Activated naive CD4-positive, alpha-beta T cell treated with anti-CD3 and anti-CD28 coated beads for 36 hours (primary cell): ENCODE measurements at places on chromosomes 3 and 15. TPM values are rescaled to one million over a fixed set of nuclear protein-coding genes. Genes with fewer than 3 reads are reported as not detected.

DNA sequence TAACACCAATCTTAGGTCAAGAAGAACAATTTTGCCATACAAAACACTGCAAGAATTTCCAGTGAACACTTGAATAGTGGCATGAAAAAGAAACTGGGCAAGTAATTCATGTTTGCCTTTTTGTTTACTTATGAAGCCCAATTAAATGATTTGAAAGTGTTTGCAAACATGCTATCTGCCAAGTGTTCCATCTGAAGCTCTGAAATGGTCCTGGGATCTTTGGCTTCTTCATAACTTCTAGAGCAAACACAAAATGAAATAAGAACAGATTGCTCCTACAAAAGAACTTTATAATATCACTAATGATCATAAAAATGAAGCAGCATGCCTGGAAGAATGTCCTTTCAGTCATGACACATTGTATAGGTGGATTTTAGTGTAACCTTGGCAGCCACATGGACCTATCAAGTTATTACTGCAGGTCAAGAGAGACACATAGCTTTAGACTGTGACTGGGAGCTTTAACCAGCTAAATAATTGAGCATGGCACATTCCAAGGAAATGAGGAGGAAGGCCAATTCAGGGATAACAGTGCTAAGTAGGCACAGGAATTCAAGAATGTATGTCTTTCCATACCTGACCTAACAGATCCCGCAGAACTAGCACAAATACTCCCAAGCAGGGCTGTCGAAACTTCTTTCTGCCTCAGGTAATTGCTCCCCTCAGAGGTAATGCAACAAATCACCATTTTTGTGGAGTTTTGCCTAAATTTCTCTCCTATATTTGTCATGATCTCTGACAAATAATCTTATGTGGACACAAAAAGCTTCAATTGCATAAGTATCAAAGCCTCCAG, 144.6 kb downstream of the DUT start:
- no peaks in the 10 kb centered on the region for H3K36me3 ChIP-seq
- no peak overlapping the region for H3K27ac ChIP-seq
- no peaks in the 10 kb centered on the region for H3K27me3 ChIP-seq
- no peak overlapping the region for H3K4me3 ChIP-seq

DNA sequence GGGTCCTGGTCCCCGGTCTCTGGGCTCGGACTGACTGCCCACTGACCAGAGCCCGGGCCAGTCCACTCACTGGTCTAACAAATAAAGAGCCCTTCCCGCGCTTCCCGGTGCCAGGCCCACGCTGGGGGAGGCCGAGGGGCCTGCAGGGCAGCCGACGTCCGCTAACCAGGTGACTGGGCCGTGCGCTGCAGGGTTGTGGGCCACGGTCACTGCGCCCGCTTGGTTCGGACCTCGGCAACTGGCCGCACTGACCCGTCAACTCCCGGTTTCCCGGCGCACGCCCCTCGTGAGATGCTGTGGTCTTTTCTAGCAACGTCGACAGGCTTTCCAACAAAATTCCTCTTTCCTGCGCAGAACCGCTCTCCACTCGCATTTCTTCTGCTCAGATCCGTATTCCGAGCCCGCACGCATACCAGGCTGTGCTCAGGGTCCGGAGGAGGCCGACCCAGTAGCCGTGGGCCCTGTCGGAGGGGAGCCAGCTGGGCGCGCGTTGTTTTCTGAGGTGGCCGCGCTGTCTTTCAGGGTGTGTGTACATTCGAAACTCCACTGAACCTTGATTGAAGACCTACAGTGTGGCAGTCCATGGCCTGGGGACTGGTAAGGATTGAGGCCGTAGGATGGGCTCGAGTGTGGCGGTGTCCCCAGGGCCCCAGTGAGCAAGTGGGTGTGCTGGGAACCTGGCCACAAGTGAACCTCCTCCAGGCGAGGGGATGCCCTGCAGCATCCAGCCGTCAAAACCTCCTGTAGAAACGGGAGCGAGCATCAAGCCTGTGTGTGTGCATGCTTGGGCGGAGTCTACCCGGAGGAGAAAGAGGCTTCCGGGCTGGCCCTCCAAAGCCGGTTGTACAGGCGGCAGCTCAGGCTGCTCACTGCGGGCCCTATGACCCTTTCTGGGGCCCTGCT, 875 bp upstream of the NT5DC2 start:
- peaks cover 36% of the 10 kb centered on the region for H3K4me1 ChIP-seq
- no peaks in the 10 kb centered on the region for H3K27me3 ChIP-seq
- H3K36me3 ChIP-seq: peaks cover 16% of the 10 kb centered on the region
- no peak overlapping the region for H3K27ac ChIP-seq

GJD2 gene
- total RNA-seq: not detected

DNA sequence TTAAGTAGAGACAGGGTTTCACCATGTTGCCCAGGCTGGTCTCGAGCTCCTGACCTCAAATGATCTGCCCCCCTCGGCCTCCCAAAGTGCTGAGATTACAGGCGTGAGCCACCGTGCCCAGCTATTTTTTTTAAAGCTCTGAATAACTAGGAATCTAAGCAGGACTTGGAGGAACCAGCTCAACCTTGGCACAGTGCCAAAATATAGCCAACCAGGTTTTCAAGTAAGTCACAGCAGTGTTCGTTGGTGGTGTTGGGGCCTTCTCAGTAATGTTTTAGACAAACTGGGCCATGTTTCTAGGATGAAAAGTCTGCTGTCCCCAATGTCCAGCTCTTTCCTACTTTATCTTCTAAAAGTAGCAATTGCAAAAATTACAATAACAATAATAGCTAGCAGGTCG, 6.4 kb upstream of the ADAM10 start:
- no peak for DNase-seq
- H3K36me3 ChIP-seq: no peaks in the 10 kb centered on the region
- H3K27me3 ChIP-seq: no peaks in the 10 kb centered on the region
- no peak overlapping the region for H3K4me3 ChIP-seq

CPLX3 gene
- not detected for total RNA-seq

LRRC34 gene
- 3.9 TPM for total RNA-seq

DNA sequence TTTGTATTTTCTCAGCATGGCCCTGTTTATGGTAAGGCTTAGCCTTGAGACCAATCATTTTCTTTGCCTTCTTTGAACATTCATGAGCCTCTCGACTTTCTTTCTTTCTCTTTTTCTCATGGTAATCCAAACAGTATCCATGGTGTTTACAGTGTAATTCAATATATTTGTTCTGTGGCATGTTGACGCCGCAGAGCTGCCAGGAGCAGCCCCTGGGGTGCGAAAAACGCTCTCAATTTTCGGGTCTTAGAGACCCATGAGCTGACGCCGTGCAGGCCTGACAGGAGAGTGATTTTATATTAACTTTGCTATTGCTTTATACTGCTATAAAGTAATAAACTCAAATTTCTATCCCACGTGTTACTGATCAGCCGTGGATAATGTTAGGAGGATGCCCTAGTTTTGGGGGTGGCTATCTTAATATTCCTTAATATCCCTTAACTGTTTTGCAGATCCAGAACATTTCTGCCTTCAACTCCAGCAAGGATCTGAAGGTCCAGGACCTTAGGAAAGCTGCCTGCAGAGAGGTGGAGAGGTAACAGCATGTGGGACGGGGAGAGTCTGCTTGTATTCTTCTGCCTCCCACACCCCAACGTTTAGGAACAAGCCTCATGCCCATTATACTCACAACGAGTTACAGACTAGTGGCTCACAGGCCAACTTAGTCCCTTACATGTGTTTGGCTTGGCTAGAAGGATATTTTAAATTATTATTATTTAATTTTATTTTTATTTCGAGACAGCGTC, 29.3 kb upstream of the MYO1E start:
- H3K4me3 ChIP-seq: no peak overlapping the region
- no peaks in the 10 kb centered on the region for H3K27me3 ChIP-seq
- DNase-seq: no peak
- no peak overlapping the region for H3K27ac ChIP-seq
- no peaks in the 10 kb centered on the region for H3K4me1 ChIP-seq

GRCh38 chr3:59580996-59581395, 531.2 kb upstream of the CFAP20DC start:
- peaks cover 15% of the 10 kb centered on the region for H3K4me1 ChIP-seq
- H3K27ac ChIP-seq: no peak overlapping the region
- H3K36me3 ChIP-seq: peaks cover 2% of the 10 kb centered on the region
- no peaks in the 10 kb centered on the region for H3K27me3 ChIP-seq
- no peak overlapping the region for H3K4me3 ChIP-seq

CHCHD6 gene
- total RNA-seq: 17.7 TPM

ERICH6 gene
- not detected for total RNA-seq

DNA sequence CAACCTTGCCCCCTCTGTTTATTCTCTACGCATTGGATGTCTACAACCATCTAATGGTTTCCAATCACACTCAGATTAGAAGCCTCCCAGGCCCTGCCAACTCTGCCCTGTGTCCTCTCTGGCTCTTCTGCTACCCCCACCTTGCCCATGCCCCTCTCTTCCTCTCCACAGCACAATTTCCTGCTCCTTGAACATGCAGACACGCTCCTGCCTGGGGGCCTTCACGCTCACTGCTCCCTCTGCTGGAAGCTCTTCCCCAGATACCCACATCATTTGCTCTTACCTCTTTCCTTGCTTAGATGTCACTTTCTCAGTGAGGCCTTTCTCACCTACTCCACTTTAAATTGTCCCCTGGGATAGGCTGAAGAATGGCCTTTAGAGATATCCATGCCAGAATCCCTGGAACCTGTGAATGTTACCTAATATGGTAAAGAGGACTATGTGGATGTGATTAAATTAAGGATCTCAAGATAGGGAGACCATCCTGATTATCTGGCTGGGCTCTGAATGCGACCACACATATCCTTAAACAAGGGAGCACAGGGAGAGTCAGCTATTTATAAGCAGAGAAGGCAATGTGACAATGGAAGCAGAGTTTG, 9.9 kb downstream of the KY start:
- no peaks in the 10 kb centered on the region for H3K4me1 ChIP-seq
- H3K36me3 ChIP-seq: no peaks in the 10 kb centered on the region
- DNase-seq: peak; percentile 19

TWF2 gene
- total RNA-seq: 91.3 TPM

- no peak overlapping the region for H3K4me3 ChIP-seq
- H3K27me3 ChIP-seq: no peaks in the 10 kb centered on the region
- H3K27ac ChIP-seq: peak overlapping the region; percentile 54
- H3K4me1 ChIP-seq: peaks cover 71% of the 10 kb centered on the region
- DNase-seq: peak; percentile 26
- peaks cover 4% of the 10 kb centered on the region for H3K36me3 ChIP-seq
Observed at GRCh38 chr3:5160940-5161858, 26.3 kb upstream of the EDEM1 start.

GRCh38 chr3:63442918-63443317, 164.8 kb downstream of the SYNPR start:
- no peaks in the 10 kb centered on the region for H3K27me3 ChIP-seq
- H3K27ac ChIP-seq: no peak overlapping the region
- DNase-seq: no peak

DNA sequence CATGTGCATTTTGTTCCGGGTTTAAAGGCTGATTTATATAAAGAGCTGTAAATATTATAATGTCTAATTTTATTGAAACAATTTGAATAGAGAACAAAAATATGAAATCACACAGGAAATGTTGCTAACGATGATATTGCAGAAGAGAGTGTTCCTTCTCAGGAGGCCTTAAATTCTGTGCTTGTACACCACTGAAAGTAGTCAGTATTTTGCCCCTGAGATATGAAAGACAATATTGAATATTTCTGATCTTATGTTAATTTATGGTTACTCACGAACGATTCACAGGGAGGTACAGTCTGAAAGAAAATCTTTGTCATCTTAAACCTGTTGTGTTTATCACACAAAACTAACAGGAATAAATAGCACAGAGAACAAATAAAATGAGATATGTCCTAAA, 213.2 kb upstream of the PLSCR5 start:
- H3K27ac ChIP-seq: no peak overlapping the region
- H3K4me1 ChIP-seq: no peaks in the 10 kb centered on the region
- no peak overlapping the region for H3K4me3 ChIP-seq

- no peak for DNase-seq
- no peaks in the 10 kb centered on the region for H3K27me3 ChIP-seq
- no peak overlapping the region for H3K4me3 ChIP-seq
- no peak overlapping the region for H3K27ac ChIP-seq
- no peaks in the 10 kb centered on the region for H3K4me1 ChIP-seq
Observed at GRCh38 chr3:80232760-80233159, 465.0 kb upstream of the ROBO1 start.

DNA sequence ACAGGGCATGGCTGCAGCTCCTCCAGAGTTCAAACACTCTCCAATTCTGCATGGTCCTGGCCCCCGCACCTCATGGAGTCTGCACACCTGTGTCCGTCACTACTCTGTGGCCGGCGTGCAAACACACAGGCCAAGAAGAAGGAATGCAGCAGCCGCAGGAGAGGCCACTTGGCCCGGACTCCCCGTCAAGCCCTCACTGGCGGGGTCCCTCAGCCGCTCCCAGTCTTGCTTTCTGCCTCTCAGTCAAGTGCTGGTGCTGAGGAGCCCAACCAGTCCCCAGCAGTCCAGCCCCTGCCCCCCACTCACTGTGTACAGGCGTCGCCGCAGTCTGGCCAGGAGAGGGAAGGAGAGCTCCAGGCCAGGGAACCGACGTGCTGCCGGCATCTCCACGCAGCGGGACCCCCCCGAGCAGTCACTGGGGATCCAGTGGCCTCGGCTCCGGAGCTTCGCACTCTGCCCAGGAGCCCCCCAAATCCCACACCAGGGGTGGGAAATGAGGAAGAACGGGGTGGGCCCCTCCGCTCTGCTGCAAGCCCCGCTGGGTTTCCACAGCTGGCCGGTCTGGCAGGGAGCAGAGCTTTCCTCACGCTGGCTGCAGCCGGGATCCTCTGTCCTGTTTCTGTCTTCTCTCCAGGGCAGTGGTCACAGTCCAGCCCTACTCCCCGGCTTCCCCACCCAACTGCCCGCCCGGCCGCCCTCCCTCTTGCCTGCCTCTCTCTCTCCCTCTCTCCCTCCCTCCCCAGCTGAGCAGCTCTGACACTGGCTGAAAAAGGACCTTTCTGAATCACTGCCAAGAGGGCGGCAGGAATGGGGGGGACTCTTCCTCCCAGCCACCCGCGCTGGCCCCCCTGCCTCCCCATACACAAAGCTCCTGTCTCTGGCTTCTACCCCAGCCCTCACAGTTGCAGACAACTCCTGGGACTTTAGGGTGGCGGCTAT, 16.0 kb downstream of the TNK2 start:
- H3K27me3 ChIP-seq: no peaks in the 10 kb centered on the region
- H3K36me3 ChIP-seq: peaks cover 4% of the 10 kb centered on the region
- H3K27ac ChIP-seq: no peak overlapping the region
- no peak for DNase-seq

DNA sequence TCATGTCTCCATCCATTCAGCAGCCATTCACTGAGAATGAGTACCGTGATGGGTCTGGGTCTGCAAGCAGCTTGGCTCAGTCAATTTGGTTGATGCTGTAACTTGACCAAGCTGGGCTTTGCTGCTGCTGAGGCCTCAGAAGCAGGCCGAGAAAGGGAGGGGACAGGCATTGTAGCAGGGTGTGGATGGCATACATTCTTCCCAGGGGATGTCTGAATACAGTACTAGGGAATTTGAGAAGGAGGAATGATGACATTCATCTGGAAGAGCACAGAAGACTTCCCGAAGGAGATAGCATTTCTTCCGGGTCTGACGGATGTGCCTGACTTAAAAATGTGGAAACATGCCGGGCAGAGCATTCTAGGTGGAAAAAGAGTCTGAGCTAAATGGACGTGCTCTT, 105.3 kb upstream of the ADPGK start:
- peaks cover 14% of the 10 kb centered on the region for H3K27me3 ChIP-seq
- no peaks in the 10 kb centered on the region for H3K4me1 ChIP-seq
- H3K36me3 ChIP-seq: no peaks in the 10 kb centered on the region
- H3K4me3 ChIP-seq: no peak overlapping the region
- H3K27ac ChIP-seq: no peak overlapping the region

- no peak overlapping the region for H3K27ac ChIP-seq
- H3K4me3 ChIP-seq: no peak overlapping the region
- peaks cover 4% of the 10 kb centered on the region for H3K4me1 ChIP-seq
- peaks cover 3% of the 10 kb centered on the region for H3K36me3 ChIP-seq
- H3K27me3 ChIP-seq: no peaks in the 10 kb centered on the region
Observed at GRCh38 chr3:61237858-61238257, 13.4 kb downstream of the FHIT start.

ZNF620 gene
- 2.3 TPM for total RNA-seq
